ENCODE measurements at places on chromosomes 12 and 14. TPM values are rescaled to one million over a fixed set of nuclear protein-coding genes. Genes with fewer than 3 reads are reported as not detected.

The PCED1B gene
- total RNA-seq, result 0.29 TPM

The RPL10L gene
- total RNA-seq, result not detected

The OAS2 gene
- total RNA-seq, result 8.3 TPM

The STAT6 gene
- total RNA-seq, result 149 TPM

The POTEG gene
- total RNA-seq, result 0.36 TPM

The INF2 gene
- total RNA-seq, result 46.6 TPM

The NELL2 gene
- total RNA-seq, result not detected

The VRTN gene
- not detected for total RNA-seq

The LTB4R gene
- total RNA-seq, result 1.8 TPM

The PRR4 gene
- total RNA-seq, result 2.7 TPM

The TBX3 gene
- 11.9 TPM for total RNA-seq

The RTL1 gene
- total RNA-seq, result not detected

The MGP gene
- 16.8 TPM for total RNA-seq

The CCDC85C gene
- total RNA-seq, result 3.2 TPM

The ATXN7L3B gene
- total RNA-seq, result 23.6 TPM

The NPAS3 gene
- total RNA-seq, result 0.72 TPM

The ACOT6 gene
- total RNA-seq, result not detected

The PRPH gene
- not detected for total RNA-seq

The SLCO1B1 gene
- total RNA-seq, result not detected

Data from osteoblast (primary cell).